ENCODE measurements at places on chromosomes 3 and 15.

- DNase-seq, result peak; percentile 15
Measured at GRCh38 chr3:178777718-178778411, 241.6 kb downstream of the KCNMB2 start.

GRCh38 chr3:138445236-138445635 lies 10.8 kb downstream of the ESYT3 start:
- no peak for DNase-seq

- DNase-seq, result no peak
Measured at GRCh38 chr3:31615071-31615875, 82.5 kb downstream of the STT3B start.

DNA sequence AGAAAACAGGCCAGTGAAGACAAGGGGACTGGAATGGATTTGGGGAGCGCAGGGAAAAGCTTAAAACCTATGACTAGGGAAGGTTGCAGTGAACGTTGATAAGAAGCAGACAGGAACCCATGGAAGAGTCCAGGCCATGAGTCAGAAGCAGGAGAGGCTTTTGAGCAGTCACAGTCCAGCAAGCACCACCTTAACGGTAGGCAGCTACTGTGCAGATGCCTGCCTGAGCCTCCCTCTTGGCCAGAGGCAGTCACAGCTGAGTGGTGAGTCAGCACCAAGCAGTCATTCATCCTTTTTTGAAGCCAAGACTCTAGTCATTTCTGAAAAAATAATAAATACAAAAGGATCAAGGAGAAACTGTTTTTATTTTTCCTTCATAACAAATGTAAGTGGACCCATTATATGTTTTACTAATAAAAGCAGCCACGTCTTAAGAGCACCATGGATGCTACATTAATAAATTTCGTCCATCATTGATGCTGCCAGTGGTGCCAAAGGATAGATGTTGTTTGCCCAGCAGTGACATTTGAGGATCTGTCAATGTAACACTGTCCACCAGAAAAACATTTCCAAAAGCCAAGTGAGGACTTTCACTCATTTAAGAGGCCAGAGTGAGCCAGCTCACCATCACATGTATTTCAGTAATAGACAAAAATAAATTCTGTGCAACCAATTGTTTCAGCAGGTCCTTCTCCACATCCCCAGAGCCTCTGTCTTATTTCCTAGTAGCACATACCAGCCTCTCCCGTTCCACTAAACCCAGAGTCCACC lies 42.1 kb upstream of the ACTC1 start:
- peak; percentile 45 for DNase-seq

GRCh38 chr15:80999623-81000036 lies 1.1 kb upstream of the TLNRD1 start:
- DNase-seq, result no peak

GRCh38 chr15:52255008-52255407 lies 40.6 kb downstream of the MYO5C start:
- no peak for DNase-seq

DNA sequence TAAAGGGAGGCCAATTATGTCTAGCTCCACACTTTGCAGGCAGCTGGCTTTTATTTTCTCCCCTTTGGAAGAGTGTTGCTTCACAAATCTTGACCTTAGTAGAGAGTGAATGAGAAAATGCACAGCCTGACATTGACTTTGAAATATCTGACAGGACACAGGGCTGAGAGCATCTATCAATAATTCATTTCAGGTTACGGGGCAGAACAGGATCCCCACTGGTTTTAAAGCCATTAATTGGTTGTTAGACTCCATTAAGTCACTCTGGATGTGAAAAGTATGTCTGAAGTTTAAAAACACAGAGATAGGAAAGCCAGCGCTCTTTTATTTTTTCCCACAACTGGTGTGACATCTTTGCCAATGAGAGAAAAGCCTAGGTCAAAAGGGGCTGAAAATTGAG lies 251.9 kb upstream of the TMC3 start:
- DNase-seq, result no peak

DNA sequence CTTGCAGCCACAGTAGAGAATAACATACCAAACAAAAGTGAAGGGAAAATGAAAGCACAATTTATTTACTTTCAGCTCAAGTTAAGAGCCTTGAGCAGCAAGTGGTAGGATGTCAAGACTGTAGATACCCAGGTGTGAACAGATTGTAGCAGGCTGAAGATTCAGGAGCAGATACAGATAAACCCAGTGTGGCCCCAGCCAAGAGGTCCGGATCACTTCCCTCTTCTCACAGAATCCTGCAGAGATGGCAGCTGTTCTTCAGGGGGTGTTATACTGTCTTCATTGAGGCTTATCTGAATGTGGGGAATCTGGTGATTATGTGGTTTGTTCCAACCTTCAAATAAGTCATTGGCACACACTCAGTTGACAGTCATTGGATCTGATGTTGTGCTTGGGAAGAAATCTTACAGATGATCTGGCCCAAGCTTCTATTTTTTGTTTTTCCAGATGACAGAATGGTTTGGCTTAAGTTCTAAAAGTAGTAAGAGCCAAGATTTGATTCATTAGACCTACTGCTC lies 2.2 kb downstream of the STARD9 start:
- DNase-seq, result no peak

DNA sequence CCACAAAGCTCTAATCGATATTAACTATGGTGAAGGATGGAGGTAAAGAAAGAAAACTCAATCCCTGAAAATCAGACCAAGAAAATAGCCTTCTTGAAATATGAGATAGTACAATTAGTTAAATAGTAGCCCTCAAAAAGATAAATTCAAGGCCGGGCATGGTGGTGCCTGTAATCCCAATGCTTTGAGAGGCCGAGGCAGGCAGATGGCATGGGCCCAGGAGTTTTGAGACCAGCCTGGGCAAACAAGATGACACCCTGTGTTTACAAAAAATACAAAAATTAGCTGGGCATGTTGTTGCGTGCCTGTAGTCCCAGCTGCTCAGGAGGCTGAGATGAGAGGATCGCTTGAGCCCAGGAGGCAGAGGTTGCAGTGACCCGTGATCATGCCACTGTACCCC lies 31.6 kb upstream of the CEP152 start:
- no peak for DNase-seq

GRCh38 chr15:56619887-56620286 lies 113.4 kb downstream of the ZNF280D start:
- no peak for DNase-seq

DNA sequence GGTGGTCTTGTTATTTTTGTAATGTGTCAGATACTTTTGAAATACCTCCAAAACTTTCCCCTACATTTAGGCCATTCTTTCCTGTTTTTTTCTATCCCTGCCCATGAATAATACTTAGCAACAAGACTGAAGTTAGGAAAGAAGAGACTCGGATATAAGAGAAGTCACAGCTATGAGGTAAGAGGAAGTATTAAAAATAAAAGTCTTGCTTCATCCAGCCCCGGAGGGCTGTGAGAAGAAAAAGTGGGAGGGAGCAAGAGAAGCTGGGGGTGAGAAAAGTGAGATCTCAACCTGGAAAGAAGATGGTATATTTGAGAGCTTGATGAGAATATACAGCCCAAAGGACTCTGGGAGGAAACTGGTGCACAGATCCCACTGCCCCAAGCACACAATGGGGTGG lies 213.5 kb upstream of the CDIN1 start:
- DNase-seq, result no peak

- no peak for DNase-seq
Measured at GRCh38 chr3:14548321-14548729, 8.2 kb upstream of the GRIP2 start.

DNA sequence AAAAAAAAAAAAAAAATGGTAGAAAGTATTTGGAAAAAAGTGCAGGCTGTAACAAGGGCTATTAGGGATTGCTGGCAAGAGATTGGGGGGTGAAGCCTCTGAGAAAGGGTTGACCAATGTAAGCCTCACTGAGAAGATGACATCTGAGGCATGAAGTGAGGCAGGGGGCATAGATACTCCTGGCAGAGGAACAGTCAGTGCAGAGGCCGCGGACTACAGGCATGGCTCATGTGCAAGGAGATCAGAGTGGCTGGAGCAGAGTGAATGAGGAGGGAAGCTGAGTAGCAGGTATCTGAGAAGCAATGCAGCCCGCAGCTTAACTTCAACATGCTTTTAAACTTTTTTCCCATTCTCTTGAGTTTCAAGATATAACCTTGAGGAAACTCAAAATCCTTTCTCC lies 5.4 kb downstream of the FBXL22 start:
- DNase-seq, result no peak

DNA sequence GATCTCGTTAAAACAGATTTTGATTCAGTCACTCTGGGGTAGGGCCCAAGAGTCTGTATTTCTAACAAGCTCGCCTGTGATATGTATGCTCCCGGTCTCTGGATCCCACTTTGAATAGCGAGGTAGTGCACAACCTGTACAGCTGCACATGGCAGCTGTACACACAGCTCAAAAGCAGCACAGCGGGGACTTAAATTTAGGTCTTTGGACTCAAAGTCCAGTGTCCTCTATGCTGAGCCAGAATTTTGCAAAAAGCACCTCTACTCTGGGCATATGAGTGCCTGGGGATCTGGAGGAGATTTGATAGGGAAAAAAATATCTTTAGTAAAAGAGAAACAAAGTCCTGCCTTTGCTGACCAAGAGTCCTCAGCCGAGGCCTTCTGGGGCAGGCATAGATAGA lies 83.1 kb downstream of the HMG20A start:
- DNase-seq, result no peak

DNA sequence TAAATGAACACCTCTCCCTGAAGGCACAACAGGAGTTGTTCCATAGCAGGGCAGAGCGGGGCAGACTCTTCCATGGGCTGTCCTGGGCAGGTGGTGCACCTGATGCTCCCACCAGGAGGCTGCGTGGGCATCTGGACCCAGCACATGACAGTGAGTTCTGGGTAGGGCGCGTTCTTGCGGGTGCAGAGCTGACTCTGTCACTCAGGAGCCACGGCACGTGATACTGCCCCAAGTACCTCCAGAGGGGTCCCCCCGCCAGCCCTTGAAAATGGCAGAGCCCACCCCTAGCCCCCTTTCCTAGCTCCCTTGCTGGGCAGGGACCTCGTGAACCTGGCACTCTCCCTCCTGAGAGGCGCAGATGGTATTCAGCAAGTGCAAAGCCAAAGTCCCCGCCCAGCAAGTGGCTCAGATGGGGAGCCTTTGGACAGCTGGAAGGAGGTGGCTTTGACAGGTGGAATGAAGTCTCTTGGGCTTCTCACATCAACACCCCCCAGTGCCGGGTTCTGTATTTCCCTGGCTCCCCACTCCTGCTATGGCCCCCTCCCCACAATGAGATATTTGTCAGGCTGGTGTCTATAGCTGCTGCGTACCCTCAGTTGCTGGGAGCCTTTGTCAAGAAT lies 172.1 kb downstream of the TBC1D2B start:
- no peak for DNase-seq

DNA sequence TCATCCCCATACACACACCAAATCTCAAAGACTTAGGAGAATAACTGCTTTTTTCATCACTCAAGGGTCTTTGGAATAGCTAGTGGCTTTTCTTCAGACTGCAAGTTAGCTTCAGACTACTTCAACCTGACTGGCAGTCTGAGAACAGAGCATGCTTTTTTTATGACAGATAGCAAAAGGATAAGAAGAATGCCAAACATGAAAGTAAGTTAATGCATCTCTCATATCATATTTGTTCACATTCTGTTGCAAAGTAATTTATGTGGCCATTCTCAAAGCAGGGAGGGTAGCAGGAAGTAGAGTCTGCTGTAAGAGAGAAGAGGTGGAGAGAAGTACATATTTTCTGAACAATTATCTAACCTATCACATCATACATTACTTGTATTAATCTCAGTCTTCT lies 544.4 kb downstream of the ZPLD1 start:
- no peak for DNase-seq

GRCh38 chr3:15753056-15753710 lies 44.6 kb downstream of the ANKRD28 start:
- no peak for DNase-seq

DNA sequence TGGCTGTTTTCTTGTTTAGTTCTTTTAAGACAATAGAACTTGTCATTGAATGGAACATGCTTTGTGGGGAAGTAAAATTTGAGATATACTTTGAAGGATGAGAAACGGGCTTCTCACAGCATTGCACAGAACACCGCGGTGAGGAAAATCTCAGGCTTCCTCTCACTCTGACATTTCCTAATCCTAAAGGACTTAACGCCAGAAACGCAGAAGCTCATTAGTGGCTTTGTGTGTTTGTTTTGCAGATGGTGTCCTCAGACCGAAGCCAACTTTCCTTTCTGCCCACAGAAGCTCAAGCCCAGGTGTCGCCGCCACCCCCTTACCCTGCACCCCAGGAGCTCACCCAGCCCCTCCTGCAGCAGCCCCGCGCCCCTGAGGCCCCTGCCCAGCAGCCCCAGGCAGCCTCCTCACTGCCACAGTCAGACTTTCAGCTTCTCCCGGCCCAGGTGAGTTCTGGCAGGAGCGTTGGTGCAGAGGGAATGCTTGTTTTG lies 78.9 kb upstream of the BLM start:
- no peak for DNase-seq

GRCh38 chr15:65339920-65340319 lies 35.4 kb downstream of the RNU5B-1 start:
- no peak for DNase-seq

DNA sequence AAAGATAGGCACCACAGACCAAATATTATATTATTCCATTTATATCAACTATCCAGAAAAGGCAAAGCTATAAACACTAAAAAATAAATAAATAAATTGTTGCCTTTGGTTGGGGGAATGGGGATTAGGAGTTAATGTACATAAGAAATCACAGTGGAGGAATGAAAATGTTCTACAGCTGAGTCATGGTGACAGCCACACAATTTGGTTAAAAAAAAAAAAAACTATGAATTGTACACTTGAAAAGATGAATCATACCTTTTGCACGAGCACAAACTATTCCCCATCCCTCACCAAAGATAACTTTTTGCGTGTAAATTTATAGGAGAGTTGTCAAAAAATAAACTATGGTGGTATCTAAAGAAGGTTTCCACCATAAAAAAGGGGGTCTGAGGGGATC lies 103.2 kb downstream of the TBC1D5 start:
- DNase-seq, result no peak

GRCh38 chr3:43883729-43884396 lies 193.1 kb downstream of the ABHD5 start:
- DNase-seq, result no peak

- DNase-seq, result no peak
Measured at GRCh38 chr3:126512916-126513650, 4.5 kb downstream of the UROC1 start.

- no peak for DNase-seq
Measured at GRCh38 chr3:65907232-65908130, 131.2 kb downstream of the MAGI1 start.

DNA sequence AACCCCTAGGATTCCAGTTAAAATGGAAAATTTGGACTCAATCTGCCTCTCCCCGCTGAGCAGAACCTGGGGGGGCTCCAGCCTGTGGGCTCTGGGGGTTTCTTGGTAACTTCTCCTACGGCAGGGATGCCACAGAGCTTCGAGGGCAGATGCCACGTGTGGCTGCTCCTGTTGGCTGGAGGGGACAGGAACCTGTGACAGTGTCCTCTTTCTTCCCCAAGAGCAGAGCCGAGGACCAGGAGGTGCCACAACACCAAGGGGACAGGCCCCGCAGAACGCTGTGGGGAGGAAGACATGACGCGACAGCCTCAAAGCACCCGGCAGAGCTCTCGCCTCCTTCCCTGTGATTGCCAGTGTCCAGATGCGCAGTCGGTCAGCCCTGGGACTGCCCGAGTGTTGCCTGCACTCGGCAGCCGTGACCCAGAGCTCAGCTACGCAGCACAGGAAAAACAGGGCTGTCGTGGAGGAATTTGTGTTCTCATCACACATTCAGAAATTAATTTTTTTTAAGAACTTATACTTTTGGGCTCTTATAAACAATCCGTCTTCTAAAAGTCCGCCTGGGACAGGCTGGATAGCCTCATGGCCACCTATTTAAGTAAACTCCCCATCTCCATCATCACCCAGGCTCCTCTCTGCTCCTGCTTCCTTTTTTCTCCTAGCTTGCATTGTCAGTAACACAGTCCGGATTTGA lies 131.9 kb upstream of the MEF2A start:
- DNase-seq, result no peak

GRCh38 chr3:196220587-196220986 lies 4.3 kb downstream of the SLC51A start:
- DNase-seq, result no peak
